ENCODE measurements at places on chromosomes 12 and 14.

GRCh38 chr12:51009056-51009440 is 17.1 kb downstream of the SLC11A2 start:
- peak; percentile 90 for DNase-seq

- no peak for DNase-seq
These were observed 17.7 kb downstream of the DCAF4 start for GRCh38 chr14:72943876-72944430.

GRCh38 chr14:102930138-102930752 is 7.8 kb downstream of the AMN start:
- peak; percentile 88 for DNase-seq

DNA sequence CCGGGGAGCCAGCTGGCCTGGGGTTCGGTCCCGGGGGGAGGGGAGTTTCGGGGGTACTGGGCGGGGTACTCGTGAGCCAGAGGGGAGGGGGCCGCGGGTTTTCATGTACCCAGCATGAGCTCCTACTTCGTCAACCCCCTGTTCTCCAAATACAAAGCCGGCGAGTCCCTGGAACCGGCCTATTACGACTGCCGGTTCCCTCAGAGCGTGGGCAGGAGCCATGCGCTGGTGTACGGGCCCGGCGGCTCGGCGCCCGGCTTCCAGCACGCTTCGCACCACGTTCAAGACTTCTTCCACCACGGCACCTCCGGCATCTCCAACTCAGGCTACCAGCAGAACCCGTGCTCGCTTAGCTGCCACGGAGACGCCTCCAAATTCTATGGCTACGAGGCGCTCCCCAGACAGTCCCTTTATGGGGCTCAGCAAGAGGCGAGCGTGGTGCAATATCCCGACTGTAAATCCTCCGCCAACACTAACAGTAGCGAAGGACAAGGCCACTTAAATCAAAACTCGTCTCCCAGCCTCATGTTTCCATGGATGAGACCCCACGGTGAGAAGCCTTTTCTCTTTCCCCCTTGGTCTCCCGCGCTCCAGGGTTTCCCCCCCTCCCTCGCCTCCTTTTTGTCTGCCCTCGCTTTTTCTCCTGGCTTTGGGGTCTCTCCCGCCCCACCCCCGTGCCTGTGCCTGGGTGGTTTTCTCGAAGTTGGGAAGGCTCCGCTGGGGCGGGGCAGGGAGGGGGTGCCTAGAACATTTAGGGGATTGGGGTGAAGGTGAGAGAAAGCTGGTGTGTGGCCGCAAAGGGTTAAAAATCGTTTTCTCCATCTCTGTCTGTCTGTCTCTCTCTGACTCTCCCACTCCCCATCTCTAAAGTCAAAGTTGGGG is 627 bp downstream of the HOXC8 start:
- no peak for DNase-seq

DNA sequence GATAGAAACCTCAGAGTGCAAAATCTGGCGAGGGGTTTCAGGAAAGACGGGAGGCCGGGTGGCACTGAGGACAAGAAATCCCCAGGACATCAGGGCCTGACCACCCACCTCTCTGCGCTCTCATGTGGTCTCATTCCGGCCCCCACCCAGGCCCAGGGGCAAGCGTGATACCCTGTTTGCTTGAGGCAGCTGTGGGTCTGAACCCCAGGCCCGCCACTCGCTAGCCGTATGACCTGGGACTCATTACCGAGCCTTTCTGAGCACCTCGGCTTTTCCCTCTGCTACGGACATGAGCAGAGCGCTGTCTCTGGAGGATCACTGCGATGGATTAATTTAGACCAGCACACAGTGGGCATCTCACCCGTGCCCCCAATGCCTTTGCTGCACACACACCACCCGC is 25.5 kb upstream of the BCDIN3D start:
- no peak for DNase-seq

DNA sequence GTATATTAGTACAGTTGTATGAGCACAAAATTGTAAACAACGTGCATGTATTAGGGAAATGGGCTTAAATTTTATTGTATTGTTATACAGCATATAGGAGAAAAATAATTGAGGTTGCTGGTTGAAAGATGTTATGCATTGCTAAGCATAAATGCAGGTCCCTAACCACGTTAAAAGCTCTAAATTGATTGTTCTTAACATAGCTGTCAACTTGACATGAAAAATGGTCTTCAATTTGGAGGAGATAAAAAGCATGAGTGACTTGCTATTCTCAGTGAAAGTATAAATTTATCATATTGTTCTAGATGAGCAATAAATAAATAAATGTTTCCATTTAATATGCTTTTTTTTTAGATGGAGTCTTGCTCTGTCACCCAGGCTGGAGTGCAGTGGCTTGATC is 506.6 kb upstream of the ATXN7L3B start:
- no peak for DNase-seq

- DNase-seq: no peak
These were observed 29.9 kb downstream of the SLC41A2 start for GRCh38 chr12:104928036-104928745.

DNA sequence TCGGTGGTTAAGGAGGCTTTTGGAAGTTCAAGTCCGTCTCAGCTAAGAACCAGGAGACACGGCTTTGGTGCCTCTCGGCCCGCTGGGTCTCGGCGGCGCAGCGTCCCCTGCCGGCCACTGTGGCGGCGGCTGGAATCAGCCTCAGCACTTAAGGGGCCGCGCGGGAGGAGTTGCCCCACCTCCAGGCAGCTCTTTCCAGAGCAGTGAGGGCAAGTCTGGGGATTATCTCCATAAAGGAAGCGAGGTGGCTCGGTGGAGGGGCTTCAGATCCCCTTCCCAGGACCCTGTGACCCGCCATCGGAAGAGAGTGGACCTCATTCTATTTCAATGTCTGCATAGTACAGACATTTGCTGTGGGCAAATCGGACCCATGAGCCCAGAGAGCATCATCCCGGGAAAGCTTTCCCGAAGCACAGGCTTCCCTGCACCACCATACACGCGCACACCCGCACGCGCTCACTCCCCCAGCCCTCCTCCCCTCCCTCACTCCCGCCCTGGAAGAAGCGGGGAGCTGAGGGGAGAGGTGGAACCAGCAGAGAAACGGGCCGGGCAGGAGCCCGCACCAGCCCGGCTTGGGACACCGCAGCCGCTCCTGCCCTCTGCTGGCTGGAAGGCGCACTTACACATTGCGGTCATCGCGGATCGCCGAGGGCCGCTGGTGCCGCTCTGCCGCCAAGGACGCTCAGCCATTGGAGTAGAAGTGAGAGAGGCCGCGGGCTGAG is 15.9 kb downstream of the RNASE2 start:
- DNase-seq: peak; percentile 92

- no peak for DNase-seq
These were observed 25.2 kb upstream of the NTN4 start for GRCh38 chr12:95815632-95816212.

DNA sequence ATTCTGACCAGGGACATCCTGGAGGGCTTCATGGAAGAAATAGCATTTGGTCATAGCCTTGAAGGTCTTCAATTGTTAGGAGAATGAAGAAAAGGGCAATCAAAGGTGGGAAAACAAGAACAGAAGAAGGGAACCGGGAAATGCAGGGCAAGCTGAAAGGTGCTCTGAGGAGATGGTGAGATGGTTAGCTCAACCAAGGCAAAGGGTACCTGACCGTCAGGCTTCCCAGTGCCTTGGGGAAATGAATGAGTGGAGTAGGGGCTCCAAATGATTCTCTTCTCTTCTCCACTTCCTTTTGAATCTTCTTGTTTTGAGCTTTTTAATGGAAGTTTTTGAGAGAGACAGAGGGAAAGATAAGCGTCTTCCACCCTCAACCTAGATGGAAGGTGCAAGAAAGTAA is 155.6 kb upstream of the PWP1 start:
- no peak for DNase-seq

- DNase-seq: peak; percentile 19
These were observed 16.0 kb downstream of the FOS start for GRCh38 chr14:75294649-75295033.

- DNase-seq: no peak
These were observed 46.1 kb downstream of the NIN start for GRCh38 chr14:50784683-50785456.

DNA sequence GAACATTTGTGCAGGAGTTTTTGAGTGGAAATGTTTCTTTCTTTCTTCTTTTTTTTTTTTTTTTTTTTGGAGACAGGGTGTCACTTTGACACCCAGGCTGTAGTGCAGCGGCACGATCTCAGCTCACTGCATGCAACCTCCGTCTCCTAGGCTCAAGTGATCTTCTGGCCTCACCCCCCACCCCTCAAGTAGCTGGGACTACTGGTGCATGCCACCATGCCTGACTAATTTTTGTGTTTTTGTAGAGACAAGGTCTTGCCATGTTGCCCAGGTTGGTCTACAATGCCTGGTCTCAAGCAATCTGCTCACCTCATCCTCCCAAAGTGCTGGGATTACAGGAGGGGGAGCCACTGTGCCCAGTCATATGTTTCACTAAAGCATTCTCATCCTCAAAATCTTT is 69.2 kb upstream of the BCAT1 start:
- no peak for DNase-seq

DNA sequence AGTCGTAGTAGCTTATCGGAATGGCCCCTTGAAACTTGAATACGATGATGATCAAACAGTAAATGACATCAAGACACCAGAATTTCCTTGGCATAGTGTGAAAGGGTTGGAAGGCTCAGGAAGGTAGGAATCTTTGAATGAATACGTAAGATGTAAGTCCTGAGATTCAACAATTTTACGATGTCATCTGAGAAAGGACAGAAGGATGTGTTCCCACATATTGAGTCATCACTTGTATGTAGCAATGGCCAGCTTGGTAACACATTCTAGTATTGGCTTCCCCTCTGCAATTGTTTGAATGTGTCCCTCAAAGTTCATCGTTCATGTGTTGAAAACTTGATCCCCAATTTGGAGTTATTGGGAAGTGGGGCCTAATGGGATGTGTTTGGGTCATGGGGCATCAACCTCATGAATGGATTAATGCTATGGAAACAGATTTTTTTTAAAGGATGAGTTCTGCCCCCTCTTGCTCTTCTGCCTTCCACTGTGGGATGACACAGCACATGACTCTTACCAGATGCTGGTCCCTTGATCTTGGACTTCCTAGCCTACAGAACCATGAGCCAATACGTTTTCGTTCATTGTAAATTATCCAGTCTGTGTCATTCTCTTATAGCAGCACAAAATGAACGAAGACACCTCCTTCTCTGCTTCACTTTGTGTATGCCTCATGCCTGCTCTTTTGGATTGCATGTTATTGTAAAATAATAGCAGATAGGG is 284.6 kb downstream of the BCAT1 start:
- DNase-seq: no peak
